GM12878 (cell line): ENCODE measurements at places on chromosomes 1 and 21. TPM values are rescaled to one million over a fixed set of nuclear protein-coding genes. Genes with fewer than 3 reads are reported as not detected.

DNA sequence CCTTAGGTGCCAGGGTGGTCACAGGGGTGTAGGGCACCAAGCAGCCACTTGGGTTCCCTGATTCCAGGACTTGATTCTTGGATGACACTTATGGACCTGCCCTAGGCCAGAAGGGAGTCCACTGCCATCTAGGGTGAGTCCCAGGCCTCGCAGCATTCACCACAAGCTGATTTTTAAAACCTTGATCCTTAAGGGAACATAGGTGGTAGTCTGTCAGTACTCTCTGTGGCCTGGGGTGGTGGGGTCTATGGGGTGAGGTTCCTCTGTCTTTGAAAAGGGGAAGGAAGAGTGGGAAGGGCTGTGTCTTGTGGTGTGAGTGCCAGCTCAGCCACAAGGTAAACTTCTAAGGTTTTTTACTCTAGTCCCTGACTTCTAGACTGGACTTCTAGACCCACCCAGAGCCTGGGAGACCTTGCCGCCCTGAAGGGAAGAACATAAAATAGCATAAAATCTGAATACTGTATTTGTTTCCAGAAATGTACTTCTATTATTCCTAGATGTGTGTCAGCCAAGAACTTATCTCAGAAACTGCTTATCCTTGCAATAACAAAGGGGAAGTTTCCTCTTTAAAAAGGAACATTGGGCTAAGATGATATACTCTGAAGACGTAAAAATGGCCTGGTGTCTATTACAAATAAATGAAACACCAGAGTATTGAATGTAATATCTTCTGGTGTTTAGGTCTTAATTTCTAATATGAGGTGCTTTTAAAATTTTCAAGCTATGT lies 757.3 kb downstream of the LTN1 start:
- no peaks in the 10 kb centered on the region for H3K4me1 ChIP-seq
- no peaks in the 10 kb centered on the region for H3K27me3 ChIP-seq
- no peak for DNase-seq
- H3K4me3 ChIP-seq: no peak overlapping the region

DNA sequence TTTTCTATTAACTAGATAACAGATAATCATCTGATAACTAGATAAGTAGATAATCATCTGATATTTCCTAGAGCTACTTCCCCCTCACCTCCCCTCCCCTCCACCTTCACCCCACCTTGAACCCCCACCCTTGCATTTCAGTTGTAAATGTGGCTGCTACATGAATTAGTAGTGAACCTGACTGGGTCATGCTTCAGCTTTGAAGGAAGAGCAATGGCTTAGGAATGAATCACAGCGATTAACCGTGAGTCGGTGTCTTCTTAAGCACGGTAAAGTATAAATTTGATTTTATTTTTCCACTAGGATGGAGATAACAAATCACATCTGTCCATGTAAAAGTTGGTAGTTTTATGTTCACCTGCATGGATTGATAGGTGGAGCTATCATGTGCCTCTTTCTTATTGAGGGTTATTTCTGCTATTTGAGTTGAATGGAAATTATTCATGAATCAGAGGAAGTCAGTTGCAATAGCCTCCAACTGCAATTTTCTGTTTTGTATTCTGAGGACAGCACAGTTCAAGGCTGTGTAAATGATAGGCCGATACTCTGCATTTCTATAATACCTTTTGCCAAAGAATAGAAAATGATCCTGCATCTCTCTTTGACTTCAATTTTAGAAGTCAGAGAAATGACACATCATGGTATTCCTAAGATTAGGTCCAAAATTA lies 235.0 kb downstream of the PTGER3 start:
- no peaks in the 10 kb centered on the region for H3K36me3 ChIP-seq
- H3K4me3 ChIP-seq: no peak overlapping the region
- no peaks in the 10 kb centered on the region for H3K4me1 ChIP-seq
- no peaks in the 10 kb centered on the region for H3K27me3 ChIP-seq
- H3K27ac ChIP-seq: no peak overlapping the region
- no peak for DNase-seq

DNA sequence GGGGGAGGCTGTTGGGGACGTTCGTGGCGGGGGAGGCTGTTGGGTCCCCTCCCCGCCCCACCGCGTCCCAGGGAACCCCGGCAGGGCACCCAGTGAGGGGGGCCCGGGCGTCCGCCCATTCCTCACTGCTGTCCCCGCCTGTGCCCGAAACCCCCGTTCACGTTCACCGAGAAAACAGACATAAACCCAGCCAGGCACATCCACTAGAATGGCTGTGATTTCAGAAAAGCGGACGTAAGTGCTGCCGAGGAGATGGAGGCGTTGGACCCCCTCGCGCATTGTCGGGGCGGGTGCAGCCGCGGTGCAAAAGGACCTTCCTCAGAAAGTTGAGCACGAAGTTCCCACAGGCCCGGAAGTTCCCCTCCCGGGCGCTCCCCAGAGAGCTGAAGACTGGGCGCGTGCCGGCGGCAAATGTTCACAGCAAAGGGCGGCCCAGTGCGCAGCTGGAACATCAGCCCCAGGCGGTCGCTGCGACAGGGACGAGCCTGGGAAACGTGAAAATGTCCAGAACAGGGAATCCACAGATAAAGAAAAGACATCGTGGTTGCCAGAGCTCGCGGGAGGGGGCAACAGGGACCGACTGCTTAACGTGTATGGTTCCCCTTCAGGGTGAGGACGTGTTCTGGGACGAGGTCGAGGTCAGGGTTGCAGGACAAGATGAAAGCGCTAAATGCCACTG lies 18.5 kb upstream of the SAMD11 start:
- H3K27me3 ChIP-seq: no peaks in the 10 kb centered on the region; the same call in 1 of the 2 replicates
- no peak for DNase-seq
- H3K4me3 ChIP-seq: no peak overlapping the region; the same call in 1 of the 2 replicates
- H3K27ac ChIP-seq: no peak overlapping the region
- H3K36me3 ChIP-seq: no peaks in the 10 kb centered on the region

Gene NTNG1
- total RNA-seq: 1.4 and 2.3 TPM in 2 replicates
